NAMALWA (cell line): ENCODE measurements at places on chromosomes 2 and 18.
A peak's percentile ranks its signal among the peaks of the same experiment; 100 is the strongest.

GRCh38 chr18:23935804-23936203 lies 78.8 kb upstream of the TTC39C start:
- no peak for DNase-seq

DNA sequence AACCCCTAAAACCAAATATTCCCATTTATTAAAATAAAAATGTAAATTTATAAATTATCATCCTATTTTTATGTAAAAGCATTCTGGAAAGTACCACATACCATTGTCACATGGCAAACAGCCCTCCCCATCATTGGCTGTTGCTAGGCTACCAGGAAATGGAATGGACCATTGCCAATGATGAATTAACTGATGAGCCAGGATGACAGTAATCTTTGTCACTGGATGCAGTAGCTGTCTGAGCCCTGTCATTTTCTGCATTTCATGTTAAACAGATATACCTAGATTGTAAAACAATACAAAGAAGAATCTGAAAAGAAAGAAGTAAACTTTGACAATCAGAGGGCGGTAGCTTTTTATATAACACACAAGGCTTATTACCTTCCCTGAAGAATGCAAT lies 641.4 kb downstream of the BCL11A start:
- DNase-seq: no peak

GRCh38 chr2:46351098-46351749 lies 54.0 kb downstream of the EPAS1 start:
- DNase-seq: no peak

- DNase-seq: no peak
These were observed 8.3 kb downstream of the ANXA4 start for GRCh38 chr2:69750246-69750645.

GRCh38 chr18:68740966-68741365 lies 26.1 kb upstream of the TMX3 start:
- no peak for DNase-seq

DNA sequence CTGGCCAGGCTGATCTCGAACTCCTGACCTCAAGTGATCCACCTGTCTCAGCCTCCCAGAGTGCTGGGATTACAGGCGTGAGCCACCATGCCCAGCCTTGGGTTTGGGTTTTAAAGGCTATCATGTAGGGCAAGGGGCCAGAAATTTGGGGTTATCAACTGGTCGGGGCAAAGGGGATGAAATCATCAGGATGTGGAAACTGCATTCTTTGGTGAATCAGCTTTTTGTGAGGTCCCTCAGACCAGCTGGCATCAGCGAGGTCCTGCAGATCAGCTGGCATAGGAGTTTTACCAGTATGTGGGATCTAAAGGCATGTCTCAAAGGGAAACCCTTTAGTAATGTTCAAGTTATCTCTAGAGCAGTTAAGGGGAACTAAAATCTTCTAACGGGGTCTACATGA lies 6.4 kb upstream of the GEMIN6 start:
- DNase-seq: no peak

DNA sequence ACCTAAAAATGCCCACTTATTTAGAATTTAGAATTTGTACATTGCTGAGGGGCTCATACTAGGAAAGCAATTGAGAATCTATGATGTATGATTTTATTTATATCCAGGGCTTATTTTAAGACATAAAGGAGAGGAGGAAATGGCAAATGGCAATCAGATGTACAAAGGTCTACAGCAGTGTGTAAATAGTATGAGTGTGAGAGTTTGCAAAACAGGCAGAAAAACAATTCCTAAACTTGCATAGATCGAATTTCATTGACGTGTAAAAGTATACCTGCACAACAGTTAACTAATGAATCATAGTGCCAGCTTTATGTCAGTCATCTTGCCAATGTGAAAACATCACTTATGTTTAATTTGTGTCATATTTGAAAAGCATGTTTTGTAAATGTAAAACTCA lies 718.7 kb upstream of the GCFC2 start:
- no peak for DNase-seq

DNA sequence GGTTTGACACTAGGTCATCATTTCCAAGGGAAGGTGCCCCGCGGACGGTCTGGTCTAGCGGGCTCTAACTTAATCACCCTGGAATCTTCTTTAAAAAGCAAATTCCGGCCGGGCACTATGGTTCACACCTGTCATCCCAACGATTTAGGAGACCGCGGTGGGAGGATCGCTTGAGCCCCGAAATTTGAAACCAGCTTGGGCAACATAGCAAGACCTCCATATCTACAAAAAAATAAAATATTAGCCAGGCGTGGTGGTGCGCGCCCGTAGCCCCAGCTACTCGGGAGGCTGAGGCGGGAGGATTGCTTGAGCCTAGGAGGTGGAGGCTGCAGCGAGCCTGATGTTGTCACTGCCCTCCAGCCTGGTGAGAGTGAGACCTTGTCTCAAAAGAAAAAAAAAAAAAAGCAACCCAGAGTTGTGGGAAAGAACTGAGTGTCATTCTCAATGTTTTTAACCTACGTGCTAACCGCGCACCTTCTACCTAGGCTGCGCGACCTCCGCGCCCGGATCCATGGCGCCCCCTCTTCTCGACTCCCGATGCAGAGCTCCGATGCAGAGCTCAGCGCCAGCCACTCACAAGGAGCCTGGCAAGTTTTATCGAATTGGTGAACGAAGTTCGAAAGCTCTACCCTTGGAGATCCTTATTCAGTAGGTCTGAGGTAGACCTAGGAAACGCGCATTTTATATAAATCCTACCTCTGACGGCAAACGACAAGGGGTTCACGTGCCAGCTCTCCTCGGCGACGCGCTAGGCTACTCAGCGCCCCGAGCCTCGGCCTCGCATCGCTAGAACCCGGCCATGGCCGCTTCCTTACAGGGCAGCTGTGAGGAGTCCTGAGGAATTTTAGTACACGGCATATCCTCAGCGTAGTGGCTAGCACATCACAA lies 888 bp upstream of the TWSG1 start:
- no peak for DNase-seq

DNA sequence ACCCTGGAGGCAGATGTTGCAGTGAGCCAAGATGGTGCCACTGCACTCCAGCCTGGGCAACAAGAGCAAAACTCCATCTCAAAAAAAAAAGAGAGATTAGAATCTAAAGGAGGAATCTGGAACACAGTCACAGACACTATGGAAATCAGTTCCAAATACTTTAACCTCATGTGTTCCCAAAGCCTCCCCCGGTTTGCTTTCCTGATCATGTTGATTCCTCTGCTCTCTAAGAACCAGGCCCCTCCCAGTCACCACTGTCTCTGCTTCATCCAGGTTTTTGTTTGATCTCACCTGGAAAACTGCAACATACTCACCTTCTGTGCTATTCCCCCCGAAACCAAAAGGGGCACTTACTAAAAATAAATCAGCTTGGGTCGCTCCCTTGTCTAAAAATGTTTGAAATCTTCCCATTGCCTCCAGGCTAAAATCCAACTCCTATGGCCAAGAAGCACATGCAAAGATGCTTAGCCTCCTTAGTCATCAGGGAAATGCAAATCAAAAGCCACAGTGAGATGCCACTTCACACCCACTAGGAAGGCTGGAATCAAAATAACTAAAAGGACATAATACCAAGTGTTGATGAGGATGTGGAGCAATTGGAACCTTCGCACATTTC lies 6.2 kb upstream of the NEU2 start:
- DNase-seq: no peak

DNA sequence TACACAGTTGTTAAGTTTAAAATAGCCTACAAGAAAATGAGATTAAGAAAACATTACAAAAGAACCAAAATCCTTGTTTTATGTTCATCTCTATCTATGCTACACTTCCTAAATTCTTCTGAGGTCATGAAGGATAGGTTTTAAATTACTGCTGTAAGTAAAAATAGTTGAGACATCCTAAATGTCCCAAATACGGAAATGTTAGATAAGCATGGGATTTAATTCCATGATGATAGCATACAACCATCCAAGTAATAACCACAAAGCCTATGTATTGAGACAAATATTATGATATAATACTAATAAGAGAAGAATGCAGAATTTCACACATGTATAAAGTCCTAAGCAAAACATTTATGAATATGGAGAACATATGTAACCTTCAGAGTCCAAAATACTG lies 34.1 kb downstream of the PIEZO2 start:
- no peak for DNase-seq

DNA sequence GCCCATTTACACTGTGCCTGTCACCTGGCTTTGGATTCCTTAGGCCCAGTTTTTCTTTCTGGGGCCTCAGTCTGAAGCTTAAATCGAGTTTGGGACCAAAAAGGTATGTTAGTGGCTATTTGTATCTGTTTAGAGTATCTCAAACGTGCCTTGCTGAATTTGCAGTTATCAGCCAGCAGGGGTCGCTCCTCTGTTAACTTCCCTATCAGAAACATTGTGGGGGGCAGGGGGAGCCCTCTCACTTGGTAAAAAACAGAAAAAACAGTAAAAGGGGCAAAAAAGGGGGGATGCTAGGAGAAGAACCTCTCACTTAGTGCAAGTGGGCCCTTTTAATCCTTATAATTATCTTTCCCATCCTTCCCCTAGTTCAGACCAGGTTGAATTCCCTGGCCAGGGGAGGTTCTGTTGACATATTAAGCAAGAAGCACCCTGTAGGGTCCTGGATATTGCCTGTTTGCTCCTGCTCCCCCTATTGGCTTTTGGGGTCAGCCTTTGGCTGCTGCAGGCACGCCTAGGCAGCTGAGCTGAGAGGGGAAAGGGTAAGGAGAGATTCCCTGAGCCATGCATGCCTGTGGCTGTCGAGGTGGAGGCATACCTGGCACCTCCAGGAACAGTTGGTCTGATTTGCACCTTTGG lies 8.8 kb upstream of the IFIH1 start:
- DNase-seq: peak; percentile 16

- DNase-seq: peak; percentile 82
These were observed 40.0 kb upstream of the MCM6 start for GRCh38 chr2:135916207-135916606.

DNA sequence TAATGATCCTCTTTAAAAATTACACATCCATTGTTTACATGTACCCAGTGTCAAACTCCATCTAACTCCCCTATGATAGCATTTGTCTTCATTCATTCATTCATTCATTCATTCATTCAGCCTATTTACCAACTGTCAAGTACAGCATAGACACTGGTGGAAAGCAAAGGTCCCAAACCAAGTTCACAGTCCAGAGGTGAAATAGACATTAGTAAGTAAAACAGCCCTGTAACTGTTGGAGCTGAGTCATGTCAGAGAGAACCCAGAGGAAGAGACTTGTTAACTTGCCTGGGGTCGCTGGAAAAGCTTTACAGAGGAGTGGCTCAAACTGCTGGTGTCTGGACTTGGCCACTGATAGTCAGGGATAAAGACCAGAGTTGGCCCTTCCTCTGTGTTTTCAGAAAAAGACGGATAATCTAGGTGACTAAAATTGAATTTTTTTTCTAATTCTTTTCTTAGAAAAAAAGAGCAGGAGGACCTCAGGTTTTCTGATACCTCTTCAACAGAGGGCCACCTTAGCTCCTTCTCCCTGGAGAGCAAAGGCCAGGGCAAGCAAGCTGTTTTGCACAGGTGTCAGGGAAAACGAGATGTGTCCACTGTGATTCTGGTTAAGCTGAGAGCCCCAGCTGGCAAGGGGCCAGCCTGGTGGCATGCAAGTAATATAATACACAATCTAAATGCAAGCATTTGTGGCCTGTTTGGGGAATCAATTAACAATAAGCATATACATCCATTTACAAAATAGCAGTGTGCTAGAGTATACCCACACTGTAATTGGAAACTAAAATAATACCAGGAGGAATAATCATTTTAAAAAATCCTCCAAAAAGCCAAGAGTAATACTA lies 96.7 kb upstream of the SLC14A2 start:
- DNase-seq: no peak

GRCh38 chr2:221245045-221245444 lies 327.1 kb downstream of the EPHA4 start:
- no peak for DNase-seq

GRCh38 chr2:62578803-62579640 lies 73.0 kb upstream of the TMEM17 start:
- DNase-seq: no peak

GRCh38 chr2:23692263-23692662 lies 234.7 kb downstream of the ATAD2B start:
- no peak for DNase-seq

GRCh38 chr2:23452372-23452771 lies 67.4 kb downstream of the KLHL29 start:
- no peak for DNase-seq

GRCh38 chr2:209141818-209142217 lies 282.0 kb upstream of the MAP2 start:
- DNase-seq: no peak

GRCh38 chr2:61318553-61318952 lies 152.3 kb downstream of the USP34 start:
- no peak for DNase-seq

DNA sequence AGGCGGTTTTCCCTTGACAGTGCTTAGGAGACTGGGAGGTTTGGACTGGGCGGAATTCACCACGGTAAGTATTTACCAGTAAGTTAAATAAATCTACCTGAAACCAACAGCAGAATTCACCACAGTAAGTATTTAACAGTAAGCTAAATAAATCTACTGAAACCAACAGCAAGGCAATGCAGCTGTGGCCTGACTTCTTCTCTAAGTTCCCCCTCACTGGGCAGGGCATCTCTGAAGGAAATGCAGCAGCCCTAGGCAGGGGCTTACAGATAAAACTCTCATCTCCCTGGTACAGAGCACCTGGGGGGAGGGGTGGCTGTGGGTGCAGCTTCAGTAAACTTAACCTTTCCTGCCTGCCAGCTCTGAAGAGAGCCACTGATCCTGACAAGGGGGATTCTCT lies 432.5 kb upstream of the LRRTM1 start:
- peak; percentile 70 for DNase-seq

- no peak for DNase-seq
These were observed 249.1 kb downstream of the FAM210A start for GRCh38 chr18:13477147-13477683.

GRCh38 chr2:75627902-75628504 lies 18.6 kb upstream of the MRPL19 start:
- peak; percentile 82 for DNase-seq

DNA sequence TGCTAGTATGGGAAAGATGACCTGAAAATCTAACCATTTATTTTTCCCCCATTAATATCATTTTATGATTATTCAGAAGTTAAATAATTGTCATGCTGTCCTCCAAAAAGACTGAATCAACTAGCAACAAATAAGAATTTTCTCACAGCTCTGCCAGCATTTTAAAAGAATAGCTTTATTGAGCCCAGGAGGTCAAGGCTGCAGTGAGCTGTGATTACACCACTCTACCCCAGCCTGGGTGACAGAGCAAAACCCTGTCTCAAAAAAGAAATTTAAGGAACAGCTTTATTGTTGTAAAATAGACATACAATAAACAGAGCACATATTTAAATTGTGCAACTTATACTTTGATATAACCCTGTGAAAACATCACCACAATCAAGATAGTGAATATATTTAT lies 24.8 kb upstream of the IL1A start:
- DNase-seq: no peak
